ENCODE measurements at places on chromosomes 3 and 15. TPM values are rescaled to one million over a fixed set of nuclear protein-coding genes. Genes with fewer than 3 reads are reported as not detected.

DNA sequence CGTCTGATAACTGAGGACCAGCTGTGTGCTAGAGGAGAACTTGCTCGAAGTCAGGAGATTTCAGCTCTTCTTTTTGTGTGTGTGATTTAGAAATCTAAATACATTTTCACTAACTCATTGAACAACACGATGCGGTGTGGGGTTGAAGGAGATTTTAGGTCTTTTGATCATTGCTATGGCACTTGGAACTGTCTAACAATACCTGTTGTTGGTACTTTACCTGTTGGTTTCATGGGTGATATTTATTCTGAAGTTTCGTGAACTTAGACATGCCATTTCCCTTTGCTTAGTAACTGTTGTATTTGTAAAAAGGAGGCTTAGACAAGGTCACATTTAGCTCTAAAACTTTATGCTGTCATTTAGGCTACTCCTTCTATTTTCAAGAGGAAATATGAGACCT lies 99.9 kb downstream of the ITPR1 start:
- DNase-seq: no peak

DNA sequence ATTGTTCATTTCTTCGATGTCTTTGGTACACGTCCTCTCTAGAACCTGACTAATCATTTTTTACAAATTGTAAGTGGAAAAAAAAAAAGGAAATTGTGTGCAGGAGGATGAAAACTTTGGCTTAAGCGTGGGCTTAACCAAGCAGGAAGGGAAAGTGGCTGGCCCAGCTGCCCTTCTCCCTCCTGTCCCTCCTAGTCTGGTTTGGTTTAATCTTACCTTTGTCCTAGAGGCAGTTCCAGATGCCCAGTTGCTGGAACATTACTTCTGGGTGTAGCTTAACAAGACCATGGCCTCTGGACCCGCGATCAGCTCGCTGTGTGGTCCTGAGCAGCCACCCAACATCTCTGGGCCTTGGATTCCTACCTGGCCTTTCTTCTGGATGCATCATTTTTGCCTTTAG lies 15.4 kb downstream of the PAQR5 start:
- no peak for DNase-seq

DNA sequence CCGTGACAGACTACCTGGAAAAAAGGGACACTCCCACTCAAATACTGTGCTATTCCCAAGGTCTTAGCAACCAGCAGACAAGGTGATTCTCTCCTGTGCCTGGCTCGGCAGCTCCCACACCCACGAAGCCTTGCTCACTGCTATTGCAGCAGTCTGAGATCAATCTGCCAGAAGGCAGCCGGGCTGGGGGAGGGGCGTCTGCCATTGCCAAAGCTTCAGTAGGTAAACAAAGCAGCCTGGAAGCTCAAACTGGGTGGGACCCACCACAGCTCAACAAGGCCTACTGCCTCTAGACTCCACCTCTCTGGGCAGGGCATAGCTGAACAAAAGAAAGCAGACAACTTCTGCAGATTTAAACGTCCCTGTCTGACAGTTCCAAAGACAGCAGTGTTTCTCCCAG lies 128.4 kb upstream of the SETMAR start:
- no peak for DNase-seq

GRCh38 chr15:96849271-96849900 lies 518.9 kb downstream of the NR2F2 start:
- no peak for DNase-seq

DNA sequence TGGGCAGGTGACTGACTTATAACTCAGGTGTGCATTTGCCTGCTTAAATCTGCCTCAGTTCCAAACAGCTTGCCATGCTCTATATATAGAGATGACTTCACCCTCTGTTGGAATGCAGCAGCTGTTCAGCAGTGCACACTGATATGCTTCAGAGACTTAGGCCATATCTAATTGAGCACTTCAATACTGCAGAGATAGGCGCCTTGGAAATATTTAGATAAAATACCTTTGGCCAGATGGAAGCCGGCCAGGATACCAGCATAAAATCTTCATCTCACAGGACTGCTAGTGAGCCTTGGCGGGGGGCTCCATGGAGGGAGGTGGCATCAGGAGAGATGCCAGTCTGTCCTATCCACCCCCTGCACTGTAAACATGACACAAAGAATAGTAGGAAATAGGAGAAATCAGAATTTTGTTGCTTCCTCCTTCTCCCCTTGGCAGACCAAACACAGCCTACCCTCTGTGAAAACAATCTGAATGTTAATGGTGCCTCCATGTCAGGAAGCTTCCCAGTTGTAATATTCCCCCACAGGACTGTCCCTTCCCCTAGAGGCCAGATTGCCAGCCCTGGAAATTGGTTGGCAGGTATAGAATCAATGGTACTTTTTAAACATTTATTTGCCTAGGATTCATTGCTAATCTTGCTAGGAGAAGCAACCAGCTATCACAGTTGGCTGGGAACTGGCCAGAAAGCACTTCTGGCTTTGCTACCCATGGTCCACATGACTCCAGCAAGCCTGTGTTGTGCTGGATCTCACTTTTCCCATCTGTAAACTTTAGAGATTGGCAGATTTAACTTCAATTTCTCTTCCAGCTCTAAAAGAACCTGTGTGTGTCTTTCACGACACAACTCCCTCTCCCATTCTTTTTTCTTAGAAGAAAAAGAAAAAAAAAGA lies 215.5 kb upstream of the KCNMB2 start:
- DNase-seq: peak; percentile 48

DNA sequence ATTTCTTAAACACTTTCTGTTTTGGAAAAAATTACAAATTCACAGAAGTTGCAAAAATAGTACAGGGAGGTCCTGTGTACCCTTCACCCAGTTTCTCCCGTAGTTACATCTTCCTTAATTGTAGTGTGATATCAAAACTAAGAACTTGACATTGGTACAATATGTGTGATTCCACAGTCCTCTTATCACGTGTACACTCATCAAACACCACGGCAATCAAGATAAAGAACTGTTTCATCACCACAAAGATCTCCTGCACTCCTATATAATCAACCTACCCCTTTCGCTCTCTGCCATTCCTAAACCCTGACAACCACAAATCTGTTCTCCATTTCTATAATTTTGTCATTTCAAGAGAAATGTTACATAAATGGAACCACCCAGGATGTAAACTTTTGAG lies 31.4 kb downstream of the POMGNT2 start:
- no peak for DNase-seq

- DNase-seq: peak; percentile 5
Measured at GRCh38 chr15:31869686-31870307, 160.5 kb upstream of the CHRNA7 start.

- DNase-seq: no peak
Measured at GRCh38 chr3:36850743-36851142, 86.4 kb upstream of the DCLK3 start.

DNA sequence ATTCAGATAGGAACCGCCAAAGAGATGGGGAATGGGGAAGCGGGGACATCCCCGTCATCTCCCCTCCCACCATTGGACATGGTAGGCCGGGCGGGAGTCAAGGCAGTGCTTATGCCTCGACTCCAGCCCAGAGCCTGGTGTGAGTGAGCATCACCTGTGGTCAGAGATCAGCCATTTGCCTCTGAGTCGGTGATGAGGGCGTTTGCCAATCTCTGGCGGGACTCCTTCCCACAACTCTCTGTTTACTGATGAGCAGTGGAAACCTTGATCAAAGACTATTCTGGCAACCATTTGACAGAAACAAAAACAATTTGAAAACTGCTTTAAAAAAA lies 63.9 kb upstream of the HES1 start:
- DNase-seq: no peak

GRCh38 chr3:167605871-167606270 lies 47.9 kb downstream of the WDR49 start:
- DNase-seq: no peak

- no peak for DNase-seq
Measured at GRCh38 chr15:54273928-54274327, 295.7 kb downstream of the UNC13C start.

GRCh38 chr3:182364723-182365650 lies 428.3 kb upstream of the ATP11B start:
- DNase-seq: no peak

DNA sequence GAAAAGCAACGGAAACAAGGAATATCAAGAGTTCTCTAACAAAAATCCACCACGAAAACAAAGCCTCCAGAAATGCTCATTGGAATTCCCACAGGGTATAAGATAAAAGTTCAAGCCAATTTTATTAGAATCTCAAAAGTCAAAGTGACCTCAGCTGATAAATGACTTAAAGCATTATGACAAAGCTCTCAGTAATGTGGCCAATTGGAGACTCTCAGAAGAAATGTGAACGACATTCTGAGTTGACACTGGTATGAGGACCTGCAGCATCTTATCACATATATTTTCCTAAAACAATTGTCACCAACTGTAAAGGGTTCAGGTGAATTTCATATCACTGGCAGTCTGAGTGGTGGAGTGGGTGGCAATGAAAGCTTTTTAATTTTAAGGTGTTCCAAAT lies 199.1 kb downstream of the FOXP1 start:
- DNase-seq: no peak

DNA sequence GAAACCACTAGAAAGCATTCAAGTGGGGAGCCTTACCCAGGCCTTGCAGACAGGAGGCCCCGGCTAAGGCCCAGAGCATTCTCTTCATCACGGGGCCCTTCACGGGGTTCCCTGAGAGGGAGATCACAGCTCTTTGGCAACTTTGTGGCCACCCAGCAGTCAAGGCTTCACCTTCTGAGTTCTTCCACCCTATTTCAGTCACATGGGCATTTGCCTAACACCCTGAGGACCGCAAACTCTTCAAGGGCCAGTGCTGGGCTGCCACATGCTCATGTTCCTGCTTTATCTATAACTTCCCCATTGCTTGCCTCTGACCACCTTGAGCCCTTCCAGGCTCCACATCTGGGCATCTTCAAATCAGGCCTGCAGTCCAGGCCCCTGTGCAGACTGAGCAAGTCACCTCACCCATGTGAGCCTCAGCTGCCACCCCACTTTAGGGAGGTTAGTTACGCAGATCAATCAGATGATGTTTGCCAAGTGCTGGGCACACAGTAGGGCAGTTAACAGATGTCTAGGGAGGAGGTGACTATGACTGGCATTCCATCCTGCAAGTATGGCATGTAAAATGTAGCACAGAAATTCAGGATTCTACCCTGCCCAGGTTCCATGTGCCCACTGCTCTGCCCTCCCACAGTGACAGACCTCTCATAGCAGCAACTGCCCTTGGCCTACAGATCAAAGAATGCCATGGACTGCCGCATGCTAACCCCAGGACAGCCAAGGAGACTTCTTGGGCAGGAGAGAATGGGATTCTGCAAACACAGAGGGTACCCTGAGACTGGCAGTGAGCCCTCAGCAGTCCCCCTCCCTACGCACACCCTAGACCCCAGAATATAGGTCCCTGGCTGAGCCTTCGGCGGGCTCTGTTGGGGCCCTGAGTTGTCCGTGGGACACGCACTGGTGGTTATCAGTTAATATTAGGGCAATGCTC lies 37.6 kb upstream of the ZNF710 start:
- DNase-seq: no peak

DNA sequence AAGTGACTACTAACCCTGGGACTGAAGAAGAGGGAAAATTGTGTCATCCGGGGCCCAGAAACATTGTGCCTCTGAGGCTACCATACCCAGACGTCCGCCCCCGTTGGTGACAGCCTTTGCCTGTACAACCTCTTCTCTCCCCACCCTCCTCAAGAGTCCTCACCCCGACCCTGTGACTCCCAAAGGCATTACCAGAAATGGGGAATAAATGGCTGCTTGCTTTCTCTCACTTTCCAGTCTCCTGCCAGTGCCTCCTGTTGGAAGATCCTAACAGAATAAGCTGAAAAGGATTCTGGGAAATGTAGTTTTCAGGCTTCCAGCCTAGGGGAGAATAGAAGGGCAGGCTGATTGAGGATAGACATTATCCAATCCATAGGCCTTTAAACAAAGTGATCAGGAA lies 30.8 kb upstream of the SLC25A36 start:
- DNase-seq: no peak

DNA sequence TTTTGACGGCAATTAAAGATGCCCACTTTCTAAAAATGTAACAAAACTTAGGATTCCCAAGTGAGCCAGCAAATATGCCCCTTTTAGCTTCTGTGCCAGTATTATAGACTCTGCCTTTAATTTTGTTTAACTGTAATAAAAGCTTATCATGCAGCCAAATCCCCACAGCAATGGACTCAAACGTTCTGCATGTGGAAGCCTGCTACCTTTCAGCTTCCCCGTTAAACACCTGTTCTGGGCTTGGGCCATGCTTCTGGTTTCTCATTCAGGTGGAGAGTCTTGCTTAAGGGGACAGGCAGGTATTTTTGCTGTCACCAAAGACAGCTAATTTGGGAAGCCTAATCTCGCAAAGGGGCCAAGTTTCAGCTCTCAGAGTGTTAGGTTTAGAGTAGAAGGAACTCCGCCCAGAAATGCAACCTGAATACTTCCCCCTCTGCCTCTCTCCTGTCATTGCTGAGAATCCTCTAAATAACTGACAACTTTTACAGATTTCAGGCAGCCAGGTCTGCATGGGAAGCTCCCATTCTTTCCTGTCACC lies 399.4 kb upstream of the ATP11B start:
- DNase-seq: no peak

DNA sequence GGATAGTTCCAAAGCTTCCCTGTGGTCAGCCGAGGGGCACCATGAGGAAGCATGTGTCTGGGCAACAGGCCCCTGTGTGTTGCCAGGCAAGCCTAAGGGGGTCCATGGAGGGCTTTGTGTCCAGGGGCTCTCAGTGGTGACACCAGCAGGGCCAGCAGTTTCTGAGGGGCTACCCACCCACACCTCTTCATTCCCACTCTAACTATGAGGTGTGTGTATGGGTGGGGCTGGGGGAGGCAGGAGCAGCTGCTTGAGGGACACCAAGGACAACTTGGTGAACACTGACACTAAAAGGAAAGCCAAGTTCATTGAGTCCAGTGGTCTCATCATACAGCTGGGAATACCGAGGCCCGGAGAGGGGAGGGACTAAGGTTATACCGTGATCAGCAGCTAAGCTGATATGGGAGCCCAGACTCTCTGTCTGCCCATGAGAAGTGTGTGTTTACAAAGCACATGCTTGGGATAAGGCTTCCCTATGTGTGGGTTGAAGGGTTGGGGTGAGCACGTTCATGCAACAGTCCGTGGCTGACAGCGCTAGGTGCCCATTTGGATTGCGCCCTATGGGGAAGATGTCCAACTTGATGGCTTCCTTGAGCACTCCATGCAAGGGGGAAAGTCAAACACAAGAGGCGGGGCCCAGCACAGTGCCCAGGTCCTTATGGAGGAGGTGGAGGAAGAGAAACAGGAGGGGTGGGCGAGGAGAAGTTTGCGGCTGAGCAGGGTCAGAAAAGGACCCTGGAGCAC lies 34.8 kb upstream of the CHRNB4 start:
- no peak for DNase-seq

GRCh38 chr3:17806201-17806600 lies 63.8 kb upstream of the TBC1D5 start:
- DNase-seq: no peak

DNA sequence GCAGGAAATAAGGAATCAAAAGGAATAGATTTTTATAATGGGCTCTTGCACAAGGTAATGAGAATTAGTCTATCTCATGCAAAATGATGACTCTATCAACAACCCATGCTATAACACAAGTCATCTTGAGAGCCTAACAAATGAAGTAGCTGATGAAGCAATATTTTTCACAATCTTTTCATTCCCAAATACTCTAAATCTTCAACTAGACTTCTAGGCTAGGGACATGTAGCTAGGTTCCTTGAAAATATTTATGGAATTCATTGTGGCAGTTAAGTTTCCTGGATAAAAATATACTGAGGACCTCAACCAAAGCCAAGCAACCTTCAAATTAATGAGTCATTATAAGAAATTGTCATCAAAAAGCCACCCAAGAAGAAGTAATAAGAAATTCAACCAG lies 55.4 kb downstream of the DCBLD2 start:
- no peak for DNase-seq

CHRFAM7A gene
- 2.1 TPM for polyA plus RNA-seq

CALML4 gene
- polyA plus RNA-seq: 7.7 TPM

ADGRG7 gene
- polyA plus RNA-seq: not detected

HES1 gene
- polyA plus RNA-seq: 24.5 TPM

MORC1 gene
- not detected for polyA plus RNA-seq

ISY1 gene
- 34.1 TPM for polyA plus RNA-seq

ZNF662 gene
- polyA plus RNA-seq: 15.8 TPM

Measured in hindlimb muscle (tissue), 1 donor.